Stimulated activated CD8-positive, alpha-beta memory T cell treated with anti-CD3 and anti-CD28 coated beads, Interleukin-2, amount 100 ng/mL, for 1 hour (primary cell): ENCODE measurements at places on chromosomes 5 and 9.

- no peak for DNase-seq
Measured at GRCh38 chr5:171442287-171443042, 23.0 kb downstream of the FGF18 start.

DNA sequence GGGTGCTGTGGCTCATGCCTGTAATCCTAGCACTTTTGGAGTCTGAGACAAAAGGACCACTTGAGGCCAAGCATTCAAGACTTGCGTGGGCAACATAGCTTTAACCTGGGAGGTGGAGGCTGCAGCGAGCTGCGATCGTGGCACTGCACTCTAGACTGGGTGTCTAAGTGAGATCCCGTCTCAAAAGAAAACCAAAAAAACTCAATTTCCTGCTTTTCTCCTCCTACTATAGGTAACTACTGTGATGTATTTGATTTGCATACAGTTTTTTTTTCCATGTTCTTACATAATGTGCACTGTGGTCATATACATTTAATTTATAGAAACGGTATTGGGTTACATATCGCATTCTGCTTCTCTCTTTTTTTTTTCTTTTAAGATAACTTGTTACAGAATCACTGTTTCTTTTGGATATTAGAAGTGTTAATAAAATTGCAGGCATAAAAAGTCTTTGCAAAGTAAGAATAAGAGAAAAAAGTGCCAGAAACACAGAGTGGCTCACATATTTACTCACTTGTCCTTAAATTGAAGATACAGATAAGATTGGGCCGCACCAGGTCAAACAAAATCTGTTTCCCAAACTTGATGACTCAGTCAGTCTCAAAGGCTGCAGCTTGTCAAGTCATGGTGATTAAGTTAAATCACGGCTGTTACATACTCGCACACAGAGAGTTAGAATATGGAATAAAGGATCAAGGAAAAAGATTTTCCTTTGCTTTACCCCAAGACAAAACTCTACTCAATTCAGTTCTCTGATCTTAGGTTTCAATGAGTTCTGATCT lies 2.0 kb upstream of the PTGR1 start:
- no peak for DNase-seq

DNA sequence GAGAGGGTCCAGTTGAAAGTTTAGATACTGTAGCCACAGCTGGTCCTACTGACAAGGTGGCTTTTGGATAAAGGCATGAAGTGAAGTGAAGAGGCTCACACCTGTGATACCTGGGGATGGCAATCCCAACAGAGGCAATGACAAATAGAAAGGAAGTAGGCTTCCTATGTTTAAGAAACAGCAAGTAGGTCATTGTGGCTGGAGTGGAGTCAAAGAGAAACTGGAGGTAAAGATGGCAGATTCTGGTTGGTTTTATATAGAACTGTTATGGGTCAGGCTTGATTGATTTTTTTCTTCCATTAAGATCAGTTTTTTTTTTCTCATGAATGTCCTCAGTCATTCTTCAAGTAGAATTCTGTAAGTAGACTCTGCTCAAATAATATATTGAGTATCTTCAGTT lies 79.5 kb downstream of the ANXA1 start:
- no peak for DNase-seq

GRCh38 chr5:150599917-150600511 lies 40.4 kb upstream of the SYNPO start:
- no peak for DNase-seq

GRCh38 chr9:93874242-93874641 lies 80.9 kb downstream of the BARX1 start:
- no peak for DNase-seq

DNA sequence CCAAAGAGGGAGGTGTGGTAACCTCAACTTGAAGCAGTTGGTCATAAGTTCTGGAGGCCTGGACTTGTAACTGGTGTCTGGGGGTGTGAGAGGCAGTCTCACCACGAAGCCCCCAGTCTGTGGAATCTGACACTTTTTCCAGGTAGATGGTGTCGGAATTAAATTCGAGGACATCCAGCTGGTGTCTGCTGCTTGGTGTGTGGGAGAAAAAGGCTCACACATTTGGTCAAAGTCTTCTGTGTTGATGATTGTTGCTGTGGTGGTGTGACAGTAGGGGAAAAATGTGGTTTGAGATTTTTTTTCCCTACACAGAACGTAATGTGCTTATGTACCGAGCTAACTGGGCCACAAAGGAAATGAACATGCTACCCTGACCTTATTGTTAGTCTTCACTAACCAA lies 251.9 kb downstream of the MAT2B start:
- peak; percentile 1 for DNase-seq

- no peak for DNase-seq
Measured at GRCh38 chr9:5784526-5785315, 48.2 kb downstream of the ERMP1 start.

GRCh38 chr5:55918087-55919035 lies 67.2 kb downstream of the IL31RA start:
- no peak for DNase-seq

GRCh38 chr5:142143878-142144277 lies 35.3 kb downstream of the NDFIP1 start:
- no peak for DNase-seq

GRCh38 chr9:111975709-111976108 lies 79.1 kb downstream of the UGCG start:
- no peak for DNase-seq

GRCh38 chr5:9168791-9169556 lies 376.9 kb downstream of the SEMA5A start:
- no peak for DNase-seq

DNA sequence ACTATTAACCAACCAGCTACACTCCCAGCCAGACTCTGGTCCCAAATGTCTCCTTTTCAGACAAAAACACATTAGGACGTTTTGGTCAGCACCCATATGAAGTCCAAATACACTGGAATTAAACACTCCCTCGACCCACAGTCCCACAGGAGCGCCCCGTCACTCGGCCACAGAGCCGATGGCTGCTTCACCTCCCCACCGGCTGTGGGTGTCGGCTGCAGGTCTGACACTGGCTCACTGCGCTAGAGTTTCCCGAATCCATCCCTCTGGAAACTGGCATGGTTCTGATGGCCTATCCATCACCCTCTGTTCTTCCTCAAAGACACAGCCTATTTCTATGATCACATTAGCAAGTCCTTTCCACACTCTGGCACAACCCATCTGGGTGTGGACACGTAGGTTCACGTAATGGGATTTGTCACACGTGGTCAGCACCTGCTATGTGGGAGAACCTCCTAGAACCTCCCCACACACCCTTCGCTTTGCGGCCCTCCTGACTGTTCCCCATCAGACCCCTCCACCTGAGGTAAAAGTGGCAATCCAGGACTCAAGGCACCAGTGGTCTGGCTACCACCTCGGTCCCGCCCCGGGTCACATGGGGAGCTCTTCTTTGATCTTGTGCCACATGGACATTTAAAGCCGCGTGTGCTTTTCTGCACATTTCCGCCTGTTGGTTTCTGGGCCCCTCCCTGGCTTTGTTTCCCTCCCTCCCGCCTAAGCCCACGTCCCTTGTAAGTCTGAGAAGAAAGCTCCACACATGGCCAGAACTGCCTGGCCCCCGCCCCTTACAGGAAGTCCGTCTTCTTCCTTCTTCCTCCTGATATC lies 131.1 kb upstream of the PHYKPL start:
- DNase-seq = no peak

- no peak for DNase-seq
Measured at GRCh38 chr5:27392716-27393115, 354.3 kb upstream of the CDH9 start.

DNA sequence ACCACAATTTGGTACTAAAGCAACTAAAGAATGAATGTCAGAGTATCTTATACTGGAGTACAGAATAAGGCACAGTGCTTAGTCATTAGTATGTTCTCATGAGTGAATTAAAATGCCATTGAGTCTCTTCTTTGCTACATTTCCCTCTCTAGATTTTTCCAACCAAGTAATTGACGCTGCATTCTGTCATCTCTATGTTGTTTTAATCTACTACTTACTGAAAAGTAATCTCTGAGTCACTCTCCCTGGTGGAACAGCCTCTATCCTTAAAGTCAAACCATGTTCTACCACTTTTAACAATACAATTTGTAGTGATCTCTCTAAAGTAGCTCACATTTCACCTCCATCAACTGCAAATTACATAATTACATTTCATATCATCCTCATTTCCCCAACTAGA lies 495.1 kb downstream of the CDH18 start:
- no peak for DNase-seq

DNA sequence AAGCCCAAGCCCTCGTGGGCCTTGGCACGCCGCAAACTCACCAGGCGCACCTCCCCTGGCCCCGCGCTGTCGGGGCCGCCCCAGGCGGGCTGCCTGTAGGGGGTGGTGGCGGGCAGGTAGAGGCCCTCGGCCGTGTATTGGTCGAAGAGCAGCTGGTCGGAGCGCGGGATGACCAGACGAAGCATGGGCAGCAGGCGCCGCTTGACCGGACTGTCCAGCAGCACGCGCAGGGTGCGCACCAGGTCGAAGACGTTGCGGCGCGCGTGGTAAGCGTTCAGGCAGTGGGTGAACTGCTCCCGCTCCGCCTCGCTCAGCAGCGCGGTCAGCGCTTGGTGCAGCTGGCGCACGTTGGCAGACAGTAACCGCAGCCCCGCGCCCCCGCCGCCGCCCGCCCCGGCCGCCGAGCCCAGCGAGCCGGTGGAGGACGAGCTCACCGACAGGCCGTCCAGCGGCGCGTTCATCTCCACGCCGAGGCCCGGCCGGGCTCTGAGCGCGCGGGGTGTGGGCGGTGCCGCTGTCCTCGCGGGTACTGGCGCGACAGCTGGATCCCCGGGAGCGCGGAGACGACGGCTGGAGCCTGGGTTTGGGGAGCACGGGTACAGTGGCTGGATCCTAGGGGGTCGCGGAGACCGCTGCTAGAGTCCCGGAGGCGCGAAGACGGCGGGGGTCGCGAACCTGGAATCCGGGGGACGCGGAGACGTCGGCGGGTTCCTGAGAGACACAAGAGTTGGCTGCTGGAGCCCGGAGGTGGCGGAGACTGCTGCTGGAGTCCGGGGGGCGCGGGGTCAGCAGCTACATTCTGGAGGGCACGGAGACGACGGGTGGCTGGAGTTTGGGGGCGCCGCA lies 709 bp downstream of the WHRN start:
- no peak for DNase-seq

DNA sequence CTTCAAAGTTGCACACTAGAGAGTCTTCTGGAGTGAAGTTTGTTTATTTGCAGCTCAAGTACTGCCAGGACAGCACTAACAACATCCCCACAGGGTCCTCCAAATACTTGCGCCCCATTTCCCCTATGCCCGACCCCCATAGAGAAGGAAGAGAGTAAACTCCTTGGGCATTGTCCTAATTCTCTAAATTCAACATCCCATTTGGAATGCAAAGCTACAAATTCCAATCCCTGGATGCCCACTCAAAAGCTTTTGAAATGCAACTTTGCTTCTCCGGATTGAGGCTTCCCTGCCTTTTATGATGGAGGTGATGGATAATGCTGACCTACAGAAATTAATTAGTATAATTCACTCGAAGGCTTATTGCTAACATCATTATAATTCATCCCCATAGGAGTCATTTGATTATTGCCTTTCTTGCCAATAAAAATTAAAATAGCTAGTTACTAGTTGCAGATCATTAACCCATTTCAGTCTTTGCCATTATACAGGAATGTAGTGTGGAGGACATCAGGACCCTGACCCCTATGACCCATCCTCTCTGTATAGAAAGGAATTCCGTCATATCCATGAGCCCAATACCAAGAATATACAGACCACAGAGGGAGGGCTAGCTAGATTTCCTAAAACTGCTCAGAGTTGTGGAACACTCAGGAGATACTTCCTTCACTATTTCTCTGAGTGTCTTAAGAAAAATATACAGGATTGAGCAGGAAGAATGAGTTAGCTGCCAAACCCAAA lies 277.6 kb downstream of the ZNF608 start:
- DNase-seq = no peak

DNA sequence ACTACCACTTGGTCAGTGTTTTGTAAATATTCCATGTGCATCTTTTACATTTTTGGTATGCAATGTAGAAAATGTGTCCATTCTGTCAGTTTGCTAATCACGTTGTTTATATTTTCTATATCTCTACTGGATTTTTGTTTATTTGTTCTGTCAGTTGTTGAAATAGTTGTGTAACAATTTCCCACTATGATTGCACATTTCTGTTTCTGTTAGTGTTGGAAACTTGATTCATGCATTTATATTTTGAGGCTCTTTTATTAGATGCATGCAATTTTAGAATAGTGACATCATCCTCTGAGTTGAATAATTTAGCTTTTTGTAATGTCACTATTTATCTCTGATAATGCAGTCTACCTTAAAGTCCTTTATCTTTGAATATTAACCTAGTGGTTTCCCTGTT lies 25.8 kb upstream of the LECT2 start:
- no peak for DNase-seq

GRCh38 chr5:126927429-126927828 lies 102.9 kb downstream of the MARCHF3 start:
- no peak for DNase-seq

- peak; percentile 5 for DNase-seq
Measured at GRCh38 chr9:105245029-105245890, 809 bp downstream of the SLC44A1 start.

GRCh38 chr5:757346-757930 lies 27.1 kb downstream of the ZDHHC11B start:
- DNase-seq = no peak

- DNase-seq = no peak
Measured at GRCh38 chr5:29193972-29194371, 1999.5 kb upstream of the CDH6 start.

- no peak for DNase-seq
Measured at GRCh38 chr5:179124853-179125788, 64.9 kb downstream of the ZNF354C start.

- DNase-seq = no peak
Measured at GRCh38 chr9:22383718-22384117, 62.9 kb upstream of the DMRTA1 start.

DNA sequence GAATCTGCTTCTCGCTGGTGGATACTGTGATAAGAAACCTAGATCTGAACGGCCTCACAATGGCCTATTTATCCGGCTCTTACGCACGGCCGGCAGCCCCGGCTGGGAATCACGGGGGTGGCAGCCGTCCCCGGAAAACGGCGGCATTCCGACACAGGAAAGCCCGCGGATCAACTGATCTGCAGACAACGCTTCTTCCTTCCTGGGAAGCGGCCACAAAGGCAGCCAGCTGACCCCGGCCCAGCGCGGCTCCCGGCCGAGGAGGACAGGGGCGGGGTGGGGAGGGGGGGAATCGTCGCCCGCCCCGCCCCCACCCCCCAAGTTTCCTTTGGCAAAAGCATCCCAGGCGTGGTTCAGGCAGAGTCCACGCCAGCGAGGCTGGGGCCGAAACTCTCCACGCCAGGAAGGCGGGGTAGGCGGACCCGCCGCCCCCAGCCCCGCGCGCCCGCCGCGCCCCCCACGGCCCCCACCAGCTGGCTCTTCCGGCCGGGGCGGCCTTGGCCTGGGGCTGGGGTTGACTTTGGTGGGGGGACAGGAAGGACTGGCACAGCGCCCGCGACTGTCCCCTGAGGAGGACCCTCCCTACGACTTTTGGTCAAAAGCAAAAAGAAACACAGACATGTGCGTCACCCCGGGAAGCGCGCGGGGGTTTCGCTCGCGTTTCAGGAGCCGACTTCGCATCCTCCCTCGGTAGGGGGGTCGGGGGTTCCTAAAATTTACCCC lies 247.7 kb upstream of the ANKRD55 start:
- no peak for DNase-seq

- no peak for DNase-seq
Measured at GRCh38 chr5:14790220-14790619, 81.4 kb downstream of the ANKH start.
